Mesenchymal stem cell (in vitro differentiated cells and primary cell): ENCODE measurements at places on chromosomes 3 and 15.
A peak's percentile ranks its signal among the peaks of the same experiment; 100 is the strongest.

GRCh38 chr3:64798316-64798715 lies 110.5 kb upstream of the ADAMTS9 start:
- no peaks in the 10 kb centered on the region for H3K27me3 ChIP-seq
- no peak for DNase-seq
- H3K27ac ChIP-seq: no peak overlapping the region
- H3K4me3 ChIP-seq: no peak overlapping the region
- no peaks in the 10 kb centered on the region for H3K36me3 ChIP-seq

GRCh38 chr15:85607141-85607806 lies 187.5 kb downstream of the KLHL25 start:
- H3K27me3 ChIP-seq: no peaks in the 10 kb centered on the region
- H3K4me3 ChIP-seq: peak overlapping the region; percentile 3
- peak; percentile 56 for DNase-seq
- H3K4me1 ChIP-seq: no peaks in the 10 kb centered on the region
- H3K27ac ChIP-seq: no peak overlapping the region

GRCh38 chr3:94416768-94417167 lies 353.9 kb downstream of the NSUN3 start:
- H3K27ac ChIP-seq: no peak overlapping the region
- H3K36me3 ChIP-seq: no peaks in the 10 kb centered on the region
- H3K4me3 ChIP-seq: no peak overlapping the region
- no peaks in the 10 kb centered on the region for H3K27me3 ChIP-seq
- no peak for DNase-seq

DNA sequence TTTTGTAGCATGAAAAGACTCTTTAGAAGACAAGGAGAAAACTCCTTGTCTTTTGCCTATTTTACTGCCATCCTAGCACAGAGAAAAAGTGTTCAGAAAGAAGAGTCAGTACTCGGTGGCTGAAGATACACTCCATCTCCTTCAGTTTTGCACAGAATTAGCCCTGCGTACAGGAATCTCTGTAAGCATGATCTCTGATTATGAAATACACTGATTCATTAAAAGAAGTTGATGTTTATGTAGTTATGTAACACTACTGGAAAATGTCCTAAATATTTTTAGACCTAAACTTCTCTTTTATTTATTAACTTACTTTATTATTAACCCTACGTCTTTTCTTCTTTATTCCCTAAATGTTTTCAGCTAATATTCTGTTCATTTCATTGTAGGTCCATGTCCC lies 138.4 kb downstream of the LEKR1 start:
- no peak overlapping the region for H3K4me3 ChIP-seq
- H3K36me3 ChIP-seq: no peaks in the 10 kb centered on the region
- no peaks in the 10 kb centered on the region for H3K4me1 ChIP-seq
- no peak overlapping the region for H3K27ac ChIP-seq

DNA sequence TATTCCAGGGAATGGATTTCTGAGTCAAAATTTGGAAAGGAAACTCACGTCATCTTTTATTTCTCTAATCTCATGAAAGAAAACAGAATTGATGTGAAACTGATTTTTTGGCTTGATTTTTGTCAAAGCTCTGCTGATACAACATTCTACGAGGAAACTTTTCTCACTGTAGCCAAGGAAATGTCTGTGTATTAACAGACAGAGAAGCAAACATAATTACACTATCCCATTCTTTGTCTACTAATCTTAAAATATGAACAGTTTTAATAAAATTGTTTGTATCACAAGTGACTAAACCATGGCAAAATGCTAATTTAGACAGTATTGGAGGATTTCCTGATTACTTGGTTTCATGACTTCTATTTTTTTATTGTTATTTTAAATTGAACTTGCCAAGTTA lies 1437.0 kb downstream of the OTOL1 start:
- no peaks in the 10 kb centered on the region for H3K4me1 ChIP-seq
- H3K27ac ChIP-seq: no peak overlapping the region
- H3K27me3 ChIP-seq: no peaks in the 10 kb centered on the region
- no peak for DNase-seq

- peaks cover 2% of the 10 kb centered on the region for H3K4me1 ChIP-seq
- peak overlapping the region; percentile 27 for H3K27ac ChIP-seq
- peak; percentile 91 for DNase-seq
- H3K36me3 ChIP-seq: no peaks in the 10 kb centered on the region
- no peaks in the 10 kb centered on the region for H3K27me3 ChIP-seq
- no peak overlapping the region for H3K4me3 ChIP-seq
These were observed 124.1 kb downstream of the GADL1 start for GRCh38 chr3:30770387-30770786.

GRCh38 chr3:129015388-129016105 lies 14.4 kb downstream of the EFCC1 start:
- H3K27ac ChIP-seq: no peak overlapping the region
- peaks cover 33% of the 10 kb centered on the region for H3K27me3 ChIP-seq
- no peaks in the 10 kb centered on the region for H3K4me1 ChIP-seq
- no peak overlapping the region for H3K4me3 ChIP-seq

DNA sequence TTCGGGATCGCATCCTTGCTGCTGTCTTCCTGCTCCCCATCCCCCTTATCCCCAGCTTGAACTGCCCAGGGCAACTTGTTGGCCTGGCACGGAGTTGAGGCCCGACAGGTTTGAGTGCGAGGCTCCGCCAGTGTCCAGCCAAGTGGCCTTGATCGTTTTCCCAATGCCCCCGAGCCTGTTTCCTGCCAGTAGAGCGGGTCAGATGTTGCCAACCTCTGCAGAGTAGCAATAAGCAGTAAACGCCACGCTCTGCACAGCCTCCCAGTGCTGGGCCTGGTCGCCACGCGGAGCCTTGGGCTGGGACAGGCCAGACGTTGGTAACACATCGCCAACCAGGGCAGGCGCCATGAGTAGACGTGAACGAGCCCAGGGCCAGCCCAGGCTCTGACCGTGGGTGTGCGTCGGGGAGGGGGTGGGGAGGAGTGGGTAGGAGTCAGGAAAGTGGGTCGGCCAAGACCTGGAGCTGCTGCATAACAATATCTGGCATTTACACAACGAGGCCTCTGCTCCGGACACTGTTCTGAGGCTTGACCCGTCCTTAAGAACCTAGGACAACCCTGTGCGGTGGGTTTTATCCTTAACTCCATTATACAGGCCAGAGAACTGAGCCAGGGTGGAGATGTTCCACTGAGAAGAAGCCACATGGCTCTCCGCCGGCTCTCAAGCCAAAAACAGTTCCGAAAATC lies 444 bp upstream of the ABHD14A start:
- H3K36me3 ChIP-seq: peaks cover 18% of the 10 kb centered on the region
- no peak for DNase-seq
- peak overlapping the region; percentile 51 for H3K27ac ChIP-seq
- H3K27me3 ChIP-seq: no peaks in the 10 kb centered on the region

- no peaks in the 10 kb centered on the region for H3K36me3 ChIP-seq
- DNase-seq: no peak
- H3K4me3 ChIP-seq: no peak overlapping the region
- no peaks in the 10 kb centered on the region for H3K27me3 ChIP-seq
- no peak overlapping the region for H3K27ac ChIP-seq
These were observed 74.9 kb upstream of the MFGE8 start for GRCh38 chr15:88987934-88988671.

GRCh38 chr15:61421938-61422337 lies 192.8 kb upstream of the RORA start:
- no peaks in the 10 kb centered on the region for H3K36me3 ChIP-seq
- DNase-seq: no peak
- no peak overlapping the region for H3K4me3 ChIP-seq
- H3K4me1 ChIP-seq: no peaks in the 10 kb centered on the region

- no peak overlapping the region for H3K4me3 ChIP-seq
- no peaks in the 10 kb centered on the region for H3K4me1 ChIP-seq
- DNase-seq: peak; percentile 29
- H3K36me3 ChIP-seq: no peaks in the 10 kb centered on the region
- H3K27me3 ChIP-seq: no peaks in the 10 kb centered on the region
These were observed 251.5 kb downstream of the GABRG3 start for GRCh38 chr15:27222479-27222878.

DNA sequence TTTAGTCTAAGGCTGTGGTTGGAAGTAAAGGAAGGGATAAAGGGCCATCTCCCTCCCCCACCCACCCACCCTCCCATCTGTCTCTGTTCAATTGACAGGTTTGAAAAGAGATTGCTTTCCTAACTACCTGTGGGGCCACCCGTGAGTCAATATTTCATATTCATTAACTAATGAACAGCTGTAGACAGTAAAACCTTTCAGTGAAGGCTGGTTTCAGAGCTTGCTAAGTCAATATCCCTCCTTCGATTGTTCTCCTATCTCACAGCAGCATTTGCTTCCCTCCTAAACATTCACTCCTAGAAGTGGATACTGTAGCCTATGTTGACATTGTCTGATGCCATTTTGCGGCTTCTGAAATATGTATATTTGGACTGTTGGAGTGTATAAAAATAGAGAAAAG lies 85.9 kb upstream of the SYNPR start:
- DNase-seq: no peak
- no peak overlapping the region for H3K27ac ChIP-seq
- H3K4me1 ChIP-seq: no peaks in the 10 kb centered on the region
- H3K4me3 ChIP-seq: no peak overlapping the region
- peaks cover 8% of the 10 kb centered on the region for H3K27me3 ChIP-seq

- H3K4me3 ChIP-seq: no peak overlapping the region
- no peaks in the 10 kb centered on the region for H3K36me3 ChIP-seq
These were observed 21.9 kb upstream of the OTOL1 start for GRCh38 chr3:161474741-161475140.
